Brain microvascular endothelial cell (primary cell): ENCODE measurements at places on chromosomes 7 and 10.

DNA sequence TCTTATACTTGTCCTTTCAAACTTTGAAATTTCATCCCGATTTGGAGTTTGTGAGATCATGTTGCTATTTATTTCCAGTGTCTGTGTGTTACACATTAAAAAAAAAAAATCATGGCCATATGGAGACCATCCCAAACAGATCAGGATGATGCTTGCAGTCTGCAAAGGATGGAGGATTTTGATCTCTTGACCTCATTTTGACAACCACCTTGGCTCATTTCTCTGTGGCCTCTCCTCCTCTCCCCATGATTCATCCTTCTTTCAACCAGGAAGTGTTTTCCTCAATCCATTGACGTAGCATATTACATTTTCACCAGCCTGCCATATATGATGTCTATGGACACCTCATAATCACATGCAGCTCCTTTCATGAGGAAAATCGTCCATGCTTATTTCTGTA, 68.9 kb upstream of the INSYN2A start:
- DNase-seq = no peak

- DNase-seq = no peak
Measured at GRCh38 chr7:31853380-31853779, 166.4 kb downstream of the PPP1R17 start.

GRCh38 chr7:29208410-29209250, 14.1 kb downstream of the CHN2 start:
- DNase-seq = no peak

- DNase-seq = no peak
Measured at GRCh38 chr10:93812659-93813338, 55.1 kb downstream of the LGI1 start.

DNA sequence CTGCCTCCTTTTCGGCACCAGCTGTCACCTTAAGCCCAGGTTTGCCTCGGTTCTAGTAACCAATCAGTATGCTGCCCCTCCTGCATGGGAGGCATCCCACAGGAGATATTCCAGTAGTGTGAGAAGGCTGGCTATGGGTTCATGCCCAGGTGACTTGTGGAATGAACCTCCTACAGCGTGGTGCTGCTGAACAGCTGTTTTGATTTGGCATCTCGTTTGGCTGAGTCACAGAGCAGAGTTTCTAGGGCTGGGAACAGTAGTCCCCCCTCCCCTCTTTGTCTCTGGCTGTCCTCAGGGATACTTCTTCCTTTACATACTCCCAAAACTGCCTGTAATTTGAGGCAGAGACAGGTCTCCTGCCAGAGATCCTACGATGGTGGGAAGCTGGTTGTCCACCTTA, 16.1 kb downstream of the R3HCC1L start:
- DNase-seq = peak; percentile 85

GRCh38 chr10:96205580-96205979, 65.8 kb downstream of the BLNK start:
- DNase-seq = no peak

DNA sequence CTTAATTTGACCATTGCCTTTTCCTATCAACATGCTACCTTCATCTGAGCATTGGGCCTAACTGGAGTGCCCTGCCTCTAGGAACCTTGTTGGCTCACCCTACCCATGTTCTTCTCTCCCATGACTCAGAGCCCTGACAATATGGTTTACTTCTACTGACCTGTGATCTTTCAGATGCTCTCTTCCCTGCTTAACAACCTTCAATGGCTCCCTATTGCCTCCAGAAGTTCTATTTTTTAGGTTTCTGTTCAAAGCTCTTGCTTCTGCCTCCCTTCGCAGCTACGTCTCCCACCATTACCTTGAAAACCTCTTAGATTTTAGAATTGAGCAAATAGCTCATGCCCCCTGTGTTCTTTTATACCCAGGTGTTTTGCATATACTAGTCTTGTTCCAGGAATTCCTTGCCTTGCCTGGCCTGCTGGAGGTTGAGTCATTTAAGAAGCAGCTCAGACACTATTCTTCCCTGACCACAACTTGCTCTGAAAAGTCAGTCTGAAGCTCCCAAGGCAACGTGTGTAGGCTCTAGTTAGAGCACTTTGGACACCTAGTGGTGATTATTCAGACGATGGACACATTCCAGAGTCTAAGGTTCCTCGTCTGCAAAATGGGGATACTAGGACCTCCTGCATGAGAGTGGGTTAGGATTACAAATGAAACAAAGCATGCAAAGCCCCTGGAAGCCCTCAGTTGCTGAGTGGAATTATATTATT, 64.4 kb upstream of the EMX2 start:
- peak; percentile 40 for DNase-seq

- no peak for DNase-seq
Measured at GRCh38 chr7:142384493-142384922, 126.7 kb upstream of the PRSS58 start.
